ENCODE measurements at places on chromosomes 6 and 20.

GRCh38 chr6:10521104-10521808 lies at the start of gene GCNT2:
Gene GCNT2, plus strand, starts transcription at chr6:10521351. Its CDS starts 7,561 bp downstream, at chr6:10528912.
- no peak for DNase-seq

- no peak for DNase-seq
Measured at GRCh38 chr6:170035901-170036304, 255.0 kb downstream of the DLL1 start.

DNA sequence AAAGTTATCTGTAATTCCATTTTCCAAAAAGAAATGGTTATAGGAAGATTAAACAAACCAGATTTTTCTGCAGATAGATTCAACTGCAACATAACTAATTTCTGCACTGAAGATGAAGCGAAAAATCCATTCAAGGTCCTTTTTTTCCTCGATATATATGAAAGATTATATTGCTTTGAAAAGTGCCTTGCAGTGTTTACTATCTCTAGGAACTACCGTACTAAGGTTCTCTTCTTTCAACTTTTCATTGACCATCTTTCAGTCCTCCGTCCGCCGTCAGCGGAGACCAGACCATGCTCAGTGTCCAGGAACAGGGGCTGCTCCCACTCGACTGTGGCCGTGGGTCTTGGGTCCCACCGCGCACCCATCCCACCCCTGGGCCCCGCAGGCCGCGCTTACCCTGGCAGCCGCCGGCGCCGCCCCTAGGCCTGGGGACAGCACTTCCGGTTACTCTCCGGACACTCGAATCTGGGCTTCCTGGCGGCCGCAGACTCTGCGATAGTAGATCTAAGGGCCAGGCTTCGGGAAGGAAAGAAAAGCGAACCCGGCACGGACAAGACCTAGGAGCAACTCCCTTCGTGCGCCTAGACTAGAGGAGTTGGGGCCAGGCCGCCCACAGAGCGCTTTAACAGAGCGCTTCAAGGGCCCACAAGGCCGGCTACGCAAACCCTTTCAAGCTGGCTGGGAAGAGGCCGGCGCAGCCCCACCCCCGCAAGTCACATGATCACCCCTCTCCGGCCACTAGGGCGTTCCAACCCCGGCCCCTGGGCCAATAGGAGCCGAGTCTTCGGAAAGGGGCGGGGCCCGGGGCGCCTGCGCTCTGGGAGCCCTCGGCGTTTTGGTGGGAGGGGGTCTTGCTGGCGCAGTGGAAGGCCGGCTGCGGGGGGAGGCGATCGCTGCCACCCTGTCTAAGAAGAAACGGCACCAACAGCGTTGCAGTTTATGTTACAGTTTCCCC lies at the start of gene ZNF322:
ZNF322 (minus strand) TSS at position 705 of the 958 bp plus-strand sequence. CDS start 21,193 bp downstream, outside the sequence.
- DNase-seq = peak; percentile 84

GRCh38 chr6:41413250-41413649 lies 77.8 kb downstream of the NCR2 start:
- no peak for DNase-seq

DNA sequence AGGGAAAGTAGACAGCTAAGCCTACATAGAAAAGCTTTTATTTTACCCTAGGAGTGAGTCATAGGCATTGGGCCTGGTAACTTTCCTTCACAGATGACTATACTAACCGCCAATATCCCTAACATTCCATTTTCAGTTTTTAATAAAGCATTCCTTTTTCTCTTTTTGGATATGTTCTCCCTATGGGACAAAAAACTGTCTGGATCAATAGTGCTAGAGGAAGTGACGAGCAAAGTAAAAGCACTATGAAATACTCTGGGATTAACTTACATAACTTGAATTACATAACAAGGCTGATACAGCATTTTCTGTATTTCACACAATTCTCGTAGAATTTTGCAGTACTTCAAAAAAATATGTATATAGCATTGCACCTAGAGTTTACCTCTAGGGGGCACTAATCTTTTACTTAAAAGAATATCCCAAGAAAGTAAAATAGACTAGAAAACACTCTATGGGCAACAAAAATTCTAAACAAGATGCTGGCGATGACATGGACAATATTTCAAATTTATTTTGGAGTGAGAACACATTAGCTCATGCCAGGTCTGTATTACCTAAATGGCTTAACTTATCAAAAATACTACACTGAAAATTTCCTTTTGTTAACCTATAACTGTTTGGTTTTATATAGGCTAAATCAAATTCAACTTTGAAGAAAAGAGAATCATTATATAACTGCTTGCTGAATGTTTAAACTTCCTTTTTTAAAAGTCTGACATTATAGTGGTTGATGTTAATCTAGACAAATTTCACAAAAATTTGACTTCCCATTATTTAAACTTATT lies 66.3 kb upstream of the DST start:
- peak; percentile 32 for DNase-seq

DNA sequence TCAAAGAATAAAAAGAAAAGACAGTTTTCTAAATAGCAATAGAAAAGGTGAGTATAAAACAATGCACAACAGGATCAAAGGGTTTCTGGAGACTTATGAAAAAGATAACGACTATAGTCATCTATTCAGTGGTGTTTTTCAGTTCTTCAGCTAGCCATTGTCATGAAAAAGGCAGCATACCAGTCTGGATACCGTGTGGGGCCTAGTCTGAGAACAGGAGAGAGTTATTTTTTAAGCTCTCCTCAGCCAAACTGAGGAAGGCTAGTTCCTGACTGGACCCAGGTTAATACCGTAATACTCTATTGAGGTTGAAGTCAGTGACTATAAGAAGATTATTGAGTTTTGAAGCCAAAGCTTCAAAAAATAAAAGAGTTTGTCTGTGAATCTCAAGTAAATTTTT lies 49.5 kb downstream of the PLN start:
- DNase-seq = no peak

DNA sequence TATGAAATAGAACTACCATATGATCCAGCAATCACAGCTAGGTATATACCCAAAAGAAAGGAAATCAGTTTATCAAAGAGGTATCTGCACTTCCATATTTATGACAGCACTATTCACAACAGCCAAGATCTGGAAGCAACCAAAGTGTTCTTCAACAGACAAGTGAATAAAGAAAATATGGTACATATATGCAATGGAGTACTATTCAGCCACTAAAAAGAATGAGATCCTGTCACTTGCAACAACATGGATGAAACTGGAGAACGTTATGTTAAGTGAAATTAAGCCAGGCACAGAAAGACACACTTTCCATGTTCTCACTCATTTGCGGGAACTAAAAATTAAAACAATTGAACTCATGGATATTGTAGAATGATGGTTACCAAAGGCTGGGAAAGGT lies 15.3 kb downstream of the PCNA start:
- DNase-seq = no peak

- DNase-seq = no peak
Measured at GRCh38 chr6:137107767-137108105, 63.0 kb upstream of the IL20RA start.

- no peak for DNase-seq
Measured at GRCh38 chr20:24617757-24618450, 148.5 kb downstream of the SYNDIG1 start.

GRCh38 chr6:53327017-53327395 lies 21.7 kb downstream of the ELOVL5 start:
- DNase-seq = no peak

DNA sequence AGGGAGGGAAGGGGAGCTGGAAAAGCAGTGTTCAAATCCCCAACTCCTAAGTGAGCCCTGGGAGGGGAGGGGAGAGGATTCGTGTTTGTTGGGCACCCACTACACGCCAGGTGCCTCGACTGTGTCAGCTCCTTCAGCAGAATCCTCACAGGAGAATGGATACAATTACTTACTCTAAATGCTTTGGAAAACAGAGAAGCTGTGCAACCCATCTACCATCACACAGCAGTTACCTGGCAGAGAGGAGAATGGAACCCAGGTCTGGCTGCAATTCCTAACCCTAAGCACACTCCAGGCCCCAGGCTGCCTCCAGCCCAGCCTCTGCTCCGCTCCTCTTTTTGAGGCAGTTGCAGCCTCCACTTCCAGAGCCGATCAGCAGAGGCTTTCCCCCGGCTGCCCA lies 86.4 kb upstream of the PTPN1 start:
- no peak for DNase-seq

DNA sequence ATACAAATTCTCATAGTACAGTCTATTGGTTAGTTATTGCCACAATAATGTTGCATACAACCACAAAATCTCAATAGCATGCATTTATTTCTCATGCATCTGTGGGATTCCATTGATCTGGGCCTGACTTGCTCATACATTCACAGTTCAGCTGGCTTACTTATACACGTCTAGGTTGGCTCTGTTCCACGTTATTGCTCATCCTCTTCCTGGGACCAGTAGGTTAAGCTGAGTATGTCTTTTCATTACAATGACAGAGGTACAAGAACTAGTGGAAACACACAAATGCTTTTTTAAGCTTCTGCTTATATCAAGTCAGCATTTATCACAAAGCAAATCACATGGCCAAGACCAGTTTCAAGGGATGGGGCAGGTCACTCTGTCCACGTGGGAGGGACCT lies 485.3 kb upstream of the BTBD3 start:
- DNase-seq = no peak

DNA sequence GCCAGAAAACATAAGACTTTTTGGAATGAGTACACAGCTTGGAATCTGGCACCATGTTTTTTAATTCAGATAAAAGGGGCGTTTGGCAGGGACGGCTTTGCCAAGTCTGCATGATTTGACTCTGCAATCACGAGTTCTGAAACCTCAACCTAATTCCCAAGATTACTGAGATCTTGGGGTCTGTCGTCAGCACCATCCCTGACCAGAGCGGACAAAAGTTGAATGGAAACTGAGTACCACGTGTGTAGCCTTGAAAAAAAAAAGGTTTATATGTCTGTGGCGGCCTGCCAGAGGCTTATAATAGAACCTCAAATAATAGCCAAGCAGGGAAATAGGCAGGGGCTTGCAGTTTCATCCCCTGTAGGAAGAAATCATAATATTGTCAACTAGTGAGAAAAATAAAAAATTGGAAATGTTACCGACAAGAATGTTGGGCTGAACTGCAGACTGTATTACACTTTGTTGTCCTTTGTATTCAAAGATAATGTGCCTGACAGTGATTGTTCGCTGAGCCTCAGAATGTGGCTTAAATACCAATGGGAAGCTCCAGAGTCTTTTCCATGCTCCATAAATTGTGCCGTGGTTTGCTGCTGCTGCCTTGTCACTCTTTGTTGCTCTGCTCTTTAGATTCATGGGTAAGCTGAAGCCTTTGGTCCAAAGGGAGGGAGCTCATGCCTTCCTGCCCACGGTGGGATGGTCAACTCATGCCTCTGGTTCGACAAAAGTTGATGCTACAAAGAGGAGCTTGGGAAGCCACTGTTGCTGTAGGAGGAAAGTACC lies 118.8 kb upstream of the ARID1B start:
- no peak for DNase-seq

GRCh38 chr6:158807515-158808441 lies 11.4 kb downstream of the EZR start:
- DNase-seq = no peak

GRCh38 chr6:165178056-165178455 lies 131.3 kb downstream of the C6orf118 start:
- DNase-seq = no peak

GRCh38 chr6:11543919-11544518 lies 6.5 kb downstream of the TMEM170B start:
- DNase-seq = no peak

DNA sequence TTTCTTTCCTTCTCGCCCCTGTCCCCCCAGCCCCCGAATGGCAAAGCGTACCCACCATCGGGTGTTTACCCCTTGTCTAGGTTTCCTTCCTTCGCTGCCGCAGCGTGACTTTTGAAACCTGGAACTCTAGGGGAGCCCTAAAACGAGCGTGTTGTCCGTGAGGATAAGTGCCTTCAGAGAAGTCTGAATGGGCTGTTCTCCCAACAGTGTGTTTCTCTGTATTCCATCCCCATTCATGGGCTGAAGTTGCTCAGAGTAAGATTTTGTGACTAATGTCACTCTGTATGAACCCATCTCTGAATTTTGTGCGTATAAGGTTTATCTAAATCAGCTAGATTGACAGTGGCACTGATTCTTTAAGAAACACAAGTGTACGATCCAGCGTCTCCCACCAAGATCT lies 949 bp downstream of the MACROD2 start:
- no peak for DNase-seq

- DNase-seq = no peak
Measured at GRCh38 chr20:1949347-1950100, 44.3 kb downstream of the PDYN start.

- no peak for DNase-seq
Measured at GRCh38 chr6:52180787-52181558, 5.2 kb upstream of the IL17A start.

DNA sequence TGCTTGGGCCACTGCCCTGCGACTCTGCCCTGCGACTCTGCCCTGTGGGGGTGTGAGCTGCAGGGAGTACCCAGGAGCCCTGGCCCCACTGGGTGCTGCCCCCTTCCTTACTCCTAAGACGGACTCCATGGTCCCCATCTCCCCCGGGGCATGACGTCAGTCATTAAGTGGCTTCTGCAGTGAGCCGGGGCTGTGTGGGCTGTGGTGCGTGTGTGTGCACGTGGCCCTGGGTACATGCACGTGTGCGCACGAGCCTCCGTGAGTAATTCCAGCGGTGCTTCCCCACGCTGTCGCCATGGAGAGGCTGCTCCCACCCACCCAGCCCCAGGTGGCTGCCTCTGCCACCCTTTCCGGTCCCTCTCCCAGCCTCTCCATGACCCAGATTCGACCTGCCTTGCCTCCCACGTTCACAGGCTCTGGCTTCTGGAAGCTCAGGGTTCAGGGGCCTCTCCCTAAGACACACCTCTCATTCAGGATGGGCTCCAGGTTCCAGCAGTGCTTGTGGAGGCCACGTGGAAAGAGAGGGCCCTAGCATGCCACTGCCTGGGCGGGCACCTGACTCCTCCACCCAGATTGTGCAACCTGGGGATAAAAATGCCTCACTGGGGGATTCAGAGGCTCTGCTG lies 88.3 kb downstream of the DLGAP4 start:
- no peak for DNase-seq

GRCh38 chr6:22886650-22887581 lies 317.6 kb downstream of the HDGFL1 start:
- no peak for DNase-seq

DNA sequence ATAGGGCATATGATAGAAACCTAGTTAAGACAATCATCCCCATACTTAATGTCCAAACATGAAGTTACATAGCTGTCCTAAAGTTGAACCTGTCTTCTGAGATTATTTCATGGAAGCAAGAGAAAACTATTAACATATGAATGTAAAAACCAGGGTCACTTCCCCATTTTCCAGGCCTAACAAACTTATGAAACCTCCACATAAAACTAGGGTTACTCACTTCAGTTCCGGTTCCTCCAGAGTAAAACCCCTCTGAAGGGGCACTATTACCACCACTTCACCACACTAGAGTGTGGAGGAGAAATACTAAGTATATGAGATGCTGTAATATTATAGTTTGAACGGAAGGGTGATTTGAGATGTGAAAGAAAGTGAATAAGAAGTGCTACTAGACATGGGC lies 14.9 kb downstream of the PRKN start:
- DNase-seq = no peak

DNA sequence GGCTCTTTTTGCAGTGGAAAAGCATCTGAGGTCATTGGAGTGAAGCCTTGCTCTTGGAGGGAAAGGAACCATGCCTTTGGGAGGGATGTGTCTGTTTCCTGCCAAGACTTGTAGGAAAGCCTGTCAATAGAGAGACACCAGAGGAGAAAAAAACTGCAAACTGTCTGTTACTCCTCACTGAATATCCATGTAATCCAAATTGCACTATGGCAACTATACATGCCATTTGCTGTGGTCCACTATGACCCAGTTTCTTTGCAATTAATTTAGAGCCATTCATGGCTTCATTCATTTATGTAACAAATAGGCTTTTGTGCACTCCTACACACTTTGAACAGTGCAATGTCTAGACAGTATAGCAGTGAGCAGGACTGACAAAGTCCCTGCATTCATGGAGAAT lies 296.5 kb downstream of the SLC35F1 start:
- no peak for DNase-seq

Data from bone marrow (tissue), 2 donors.